ENCODE measurements at places on chromosomes 3 and 15. TPM values are rescaled to one million over a fixed set of nuclear protein-coding genes. Genes with fewer than 3 reads are reported as not detected.
A peak's percentile ranks its signal among the peaks of the same experiment; 100 is the strongest.

- H3K27ac ChIP-seq: no peak overlapping the region
- no peaks in the 10 kb centered on the region for H3K36me3 ChIP-seq
- H3K4me3 ChIP-seq: no peak overlapping the region
- DNase-seq: no peak
- H3K4me1 ChIP-seq: 0 out of 2 replicates have a peak, but pooled peaks cover 7% of the 10 kb centered on the region
- peaks cover 38% of the 10 kb centered on the region for H3K27me3 ChIP-seq
Observed at GRCh38 chr3:126126286-126126685, 42.4 kb upstream of the SLC41A3 start.

DNA sequence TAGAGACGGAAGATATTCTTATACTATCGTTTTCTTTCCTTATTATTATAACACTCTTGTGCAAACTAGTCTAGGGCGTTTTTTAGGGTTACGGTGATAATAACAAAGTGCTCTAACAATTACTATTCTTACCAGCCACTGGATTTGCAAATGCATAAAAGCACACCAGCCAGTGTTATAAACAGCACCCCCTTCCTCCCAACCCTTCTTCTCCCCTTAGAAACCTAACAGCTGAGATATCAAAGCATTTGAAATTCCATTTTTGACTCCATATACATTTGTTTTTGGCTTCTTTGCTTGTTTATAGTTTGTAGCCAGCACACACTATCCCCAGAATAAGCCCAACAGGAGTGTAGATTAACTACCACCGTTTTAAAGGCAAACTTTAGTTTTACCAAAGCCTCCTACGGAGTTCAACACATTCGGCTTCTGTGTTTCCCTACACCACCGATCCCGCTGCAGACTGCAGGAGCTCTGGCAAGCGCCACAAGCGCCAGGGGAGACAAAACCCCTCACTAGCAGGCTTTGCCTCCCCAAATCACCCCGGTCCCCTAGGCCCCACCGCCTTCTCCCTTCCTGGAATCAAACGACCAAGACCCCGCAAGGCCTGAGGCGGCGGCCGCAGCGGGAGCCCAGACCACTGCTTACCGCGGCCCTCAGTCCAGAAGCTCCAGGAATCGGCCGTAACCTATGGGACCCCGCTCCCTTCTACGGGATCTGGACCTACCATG is 461 bp downstream of the COPB2 start:
- H3K4me3 ChIP-seq: peak overlapping the region; percentile 94
- peaks cover 2% of the 10 kb centered on the region for H3K27me3 ChIP-seq
- H3K4me1 ChIP-seq: peaks cover 41% of the 10 kb centered on the region
- peak overlapping the region; percentile 99 for H3K27ac ChIP-seq

GRCh38 chr3:72458375-72458774 is 389.9 kb downstream of the SHQ1 start:
- H3K4me3 ChIP-seq: no peak overlapping the region
- H3K4me1 ChIP-seq: peaks cover 8% of the 10 kb centered on the region
- H3K27ac ChIP-seq: no peak overlapping the region
- no peak for DNase-seq
- no peaks in the 10 kb centered on the region for H3K36me3 ChIP-seq

- no peak overlapping the region for H3K27ac ChIP-seq
- H3K36me3 ChIP-seq: no peaks in the 10 kb centered on the region
- DNase-seq: no peak
- H3K27me3 ChIP-seq: no peaks in the 10 kb centered on the region
- no peak overlapping the region for H3K4me3 ChIP-seq
- H3K4me1 ChIP-seq: peaks cover 6% of the 10 kb centered on the region
Observed at GRCh38 chr15:35136321-35137189, 51.5 kb upstream of the NANOGP8 start.

DNA sequence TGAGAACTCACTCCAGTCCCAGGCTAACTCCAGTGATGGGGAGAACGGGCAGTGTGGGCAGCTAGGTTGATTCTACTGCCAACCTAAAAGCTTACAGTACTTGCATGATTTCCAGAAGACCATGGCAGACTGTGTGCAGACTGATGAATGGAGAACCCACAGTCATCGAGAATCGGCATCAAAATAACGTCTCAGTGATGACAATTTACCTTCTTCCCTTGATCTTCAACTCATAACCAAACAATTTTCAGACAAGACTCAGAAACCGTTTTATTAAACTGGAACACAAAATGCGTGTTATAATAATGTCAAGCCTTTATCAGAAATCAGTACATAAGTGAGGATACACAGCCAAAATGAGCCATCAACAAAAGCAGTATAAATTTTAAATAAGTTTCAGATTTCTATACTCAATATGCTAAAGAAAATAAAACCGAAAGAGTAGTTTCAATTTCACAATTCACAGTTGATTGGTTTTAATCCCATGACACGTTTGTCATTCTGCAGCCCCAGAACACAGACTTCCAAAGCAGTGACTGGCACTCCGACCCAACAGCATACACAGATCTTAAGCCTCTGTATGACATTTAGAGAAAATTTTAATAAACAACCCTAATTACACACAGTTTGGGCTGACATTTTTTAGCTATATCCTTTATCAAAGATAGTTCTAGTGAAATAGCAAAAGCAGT is 54.5 kb downstream of the ZMAT3 start:
- H3K27me3 ChIP-seq: no peaks in the 10 kb centered on the region
- peaks cover 23% of the 10 kb centered on the region for H3K36me3 ChIP-seq
- H3K4me1 ChIP-seq: peaks cover 62% of the 10 kb centered on the region
- no peak for DNase-seq

GRCh38 chr3:151581035-151581434 is 120.2 kb upstream of the IGSF10 start:
- no peak overlapping the region for H3K27ac ChIP-seq
- DNase-seq: no peak
- no peaks in the 10 kb centered on the region for H3K36me3 ChIP-seq
- H3K4me3 ChIP-seq: no peak overlapping the region
- H3K27me3 ChIP-seq: 0 out of 2 replicates have a peak, but pooled peaks cover 1% of the 10 kb centered on the region

GRCh38 chr15:34610354-34610753 is 26.9 kb upstream of the GOLGA8B start:
- no peaks in the 10 kb centered on the region for H3K4me1 ChIP-seq
- H3K27me3 ChIP-seq: peaks cover 19% of the 10 kb centered on the region
- H3K4me3 ChIP-seq: no peak overlapping the region
- peak; percentile 9 for DNase-seq
- no peaks in the 10 kb centered on the region for H3K36me3 ChIP-seq
- no peak overlapping the region for H3K27ac ChIP-seq

- peak overlapping the region; percentile 61 for H3K27ac ChIP-seq
- no peak for DNase-seq
- no peaks in the 10 kb centered on the region for H3K36me3 ChIP-seq
Observed at GRCh38 chr3:13598926-13599886, 50.3 kb downstream of the FBLN2 start.

DNA sequence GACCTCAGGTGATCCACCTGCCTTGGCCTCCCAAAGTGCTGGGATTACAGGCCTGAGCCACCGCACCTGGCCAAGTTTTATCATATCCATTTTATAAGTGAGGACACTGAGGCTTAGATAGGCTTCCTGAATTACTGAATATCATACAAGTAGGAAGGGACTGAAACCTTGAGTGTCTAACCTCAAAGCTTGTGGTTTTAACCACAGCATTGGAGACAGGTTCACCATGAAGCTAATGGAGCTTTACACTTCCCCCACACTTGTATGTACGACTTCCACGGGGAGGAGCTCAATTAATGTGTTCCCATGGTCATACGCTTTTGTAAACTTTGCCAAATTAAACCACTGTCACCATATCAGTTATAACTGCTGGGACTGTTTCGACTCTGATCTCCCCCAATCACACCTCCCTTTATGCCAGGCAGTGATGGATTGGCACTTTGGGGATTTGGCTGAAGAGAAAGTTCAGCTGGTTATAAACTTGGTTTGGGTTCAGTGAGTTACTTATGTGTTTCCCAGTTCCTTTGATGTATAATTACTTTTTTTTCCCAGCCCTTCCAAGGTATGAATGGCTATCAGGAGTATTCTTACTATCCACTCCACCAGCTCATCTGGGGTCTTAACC is 38.4 kb upstream of the MEIS2 start:
- no peak overlapping the region for H3K4me3 ChIP-seq
- DNase-seq: no peak
- no peak overlapping the region for H3K27ac ChIP-seq
- peaks cover 40% of the 10 kb centered on the region for H3K4me1 ChIP-seq

- H3K27ac ChIP-seq: no peak overlapping the region
- no peak overlapping the region for H3K4me3 ChIP-seq
- H3K4me1 ChIP-seq: no peaks in the 10 kb centered on the region
- no peak for DNase-seq
Observed at GRCh38 chr3:98645039-98645438, 51.6 kb upstream of the CPOX start.

DNA sequence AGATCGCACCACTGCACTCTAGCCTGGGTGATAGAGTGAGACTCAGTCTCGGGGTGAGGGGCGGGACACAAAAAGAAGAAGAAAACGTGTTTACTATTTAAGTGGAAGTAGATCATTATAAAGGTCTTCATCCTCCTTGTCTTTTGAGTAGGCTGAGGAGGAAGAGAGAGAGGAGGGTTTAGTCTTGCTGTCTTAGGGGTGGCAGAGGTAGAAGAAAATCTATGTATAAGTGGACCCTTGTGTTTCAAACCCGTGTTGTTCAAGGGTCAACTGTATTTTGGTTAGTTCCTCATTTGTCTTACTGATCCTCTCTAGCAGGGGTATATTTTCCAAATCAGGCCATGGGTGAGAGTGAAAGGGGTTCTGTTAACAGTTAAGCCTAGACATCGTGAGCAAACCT is 40.1 kb downstream of the TRIM71 start:
- DNase-seq: no peak
- H3K36me3 ChIP-seq: no peaks in the 10 kb centered on the region
- peaks cover 31% of the 10 kb centered on the region for H3K27me3 ChIP-seq
- no peak overlapping the region for H3K27ac ChIP-seq

GRCh38 chr3:115789481-115789880 is 166.2 kb downstream of the GAP43 start:
- H3K27ac ChIP-seq: peak overlapping the region; percentile 89
- DNase-seq: no peak
- H3K27me3 ChIP-seq: no peaks in the 10 kb centered on the region
- peak overlapping the region; percentile 49 for H3K4me3 ChIP-seq
- H3K4me1 ChIP-seq: peaks cover 61% of the 10 kb centered on the region

- 0 out of 2 replicates have a peak, but pooled peaks cover 13% of the 10 kb centered on the region for H3K36me3 ChIP-seq
- no peak overlapping the region for H3K4me3 ChIP-seq
- no peaks in the 10 kb centered on the region for H3K27me3 ChIP-seq
- H3K27ac ChIP-seq: peak overlapping the region; percentile 30
Observed at GRCh38 chr15:41926185-41927056, 32.6 kb upstream of the SPTBN5 start.

GRCh38 chr3:142958707-142959106 is 4.8 kb downstream of the PAQR9 start:
- no peaks in the 10 kb centered on the region for H3K36me3 ChIP-seq
- peaks cover 25% of the 10 kb centered on the region for H3K4me1 ChIP-seq
- H3K27me3 ChIP-seq: peaks cover 23% of the 10 kb centered on the region
- no peak overlapping the region for H3K27ac ChIP-seq
- H3K4me3 ChIP-seq: peak overlapping the region; percentile 44

GRCh38 chr15:36469311-36469966 is 110.0 kb upstream of the CDIN1 start:
- H3K27me3 ChIP-seq: no peaks in the 10 kb centered on the region
- H3K27ac ChIP-seq: peak overlapping the region; percentile 70
- H3K4me3 ChIP-seq: peak overlapping the region; percentile 37
- DNase-seq: peak; percentile 12

DNA sequence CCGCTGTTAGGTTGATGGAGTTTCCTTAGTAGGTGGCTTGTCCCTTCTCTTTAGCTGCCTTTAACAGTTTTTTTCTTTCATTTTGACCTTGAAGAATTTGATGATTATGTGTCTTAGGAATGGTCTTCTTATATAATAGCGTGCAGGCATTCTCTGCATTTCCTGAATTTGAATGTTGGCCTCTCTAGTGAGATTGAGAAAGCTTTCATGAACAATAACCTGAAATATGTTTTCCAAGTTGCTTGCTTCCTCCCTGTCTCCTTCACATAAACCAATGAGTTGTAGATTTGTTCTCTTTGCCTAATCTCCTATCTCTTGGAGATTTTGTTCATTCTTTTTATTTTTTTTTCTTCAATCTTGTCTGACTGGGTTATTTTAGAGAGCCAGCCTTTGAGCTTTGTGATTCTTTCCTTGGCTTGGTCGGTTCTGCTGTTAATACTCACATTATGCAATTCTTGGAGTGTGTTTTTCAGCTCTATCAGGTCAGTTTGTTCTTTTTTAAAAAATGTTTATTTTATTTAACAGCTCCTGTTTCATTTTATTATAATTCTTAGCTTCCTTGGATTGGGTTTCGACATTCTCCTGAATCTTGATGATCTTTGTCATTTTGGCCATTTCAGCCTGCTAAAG is 627.9 kb downstream of the SI start:
- H3K27me3 ChIP-seq: no peaks in the 10 kb centered on the region
- DNase-seq: no peak
- no peak overlapping the region for H3K4me3 ChIP-seq
- H3K4me1 ChIP-seq: no peaks in the 10 kb centered on the region

- no peaks in the 10 kb centered on the region for H3K36me3 ChIP-seq
- H3K27ac ChIP-seq: no peak overlapping the region
- peaks cover 3% of the 10 kb centered on the region for H3K27me3 ChIP-seq
- DNase-seq: no peak
- H3K4me3 ChIP-seq: no peak overlapping the region
Observed at GRCh38 chr3:54014067-54014466, 108.3 kb upstream of the CACNA2D3 start.

DNA sequence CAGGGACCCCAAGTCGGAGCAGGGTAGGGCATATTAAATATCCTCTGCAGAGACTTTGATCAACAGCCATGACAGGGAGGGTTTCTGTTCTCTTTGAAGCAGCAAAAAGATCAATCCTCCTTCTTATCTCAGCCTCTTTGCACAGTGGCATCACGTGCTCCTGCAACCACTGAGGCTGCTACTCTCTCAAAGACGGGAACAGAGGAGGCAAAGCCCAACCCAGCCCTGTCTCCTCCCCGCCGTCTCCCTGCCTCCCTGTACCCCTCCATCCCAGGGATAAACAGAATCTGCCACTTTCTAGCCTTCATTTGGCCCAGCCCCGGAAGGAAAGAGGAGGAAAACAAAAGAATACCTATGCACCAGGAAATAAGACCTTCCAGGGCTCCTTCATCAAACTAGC is 7.5 kb upstream of the TBC1D21 start:
- H3K36me3 ChIP-seq: no peaks in the 10 kb centered on the region
- H3K4me3 ChIP-seq: no peak overlapping the region
- peaks cover 55% of the 10 kb centered on the region for H3K27me3 ChIP-seq
- DNase-seq: no peak

The DGKG gene
- 0.36 TPM for total RNA-seq

The CPNE4 gene
- total RNA-seq: not detected

The GOLGA6L7 gene
- total RNA-seq: not detected

The RLBP1 gene
- not detected for total RNA-seq

The MEX3B gene
- 4.4 TPM for total RNA-seq

The SAMD7 gene
- total RNA-seq: not detected

The EIF2A gene
- total RNA-seq: 82.4 TPM

The DAZL gene
- not detected for total RNA-seq

The GPR87 gene
- not detected for total RNA-seq

The POLQ gene
- 6.1 TPM for total RNA-seq

The UROC1 gene
- total RNA-seq: not detected

The GABRA5 gene
- total RNA-seq: 6.9 TPM

The CSPG5 gene
- total RNA-seq: not detected

The PP2D1 gene
- not detected for total RNA-seq

Data from HFFc6 (cell line).